ENCODE measurements at places on chromosomes 6 and 20.

GRCh38 chr20:20425823-20426654 is 58.1 kb downstream of the INSM1 start:
- no peak for DNase-seq

DNA sequence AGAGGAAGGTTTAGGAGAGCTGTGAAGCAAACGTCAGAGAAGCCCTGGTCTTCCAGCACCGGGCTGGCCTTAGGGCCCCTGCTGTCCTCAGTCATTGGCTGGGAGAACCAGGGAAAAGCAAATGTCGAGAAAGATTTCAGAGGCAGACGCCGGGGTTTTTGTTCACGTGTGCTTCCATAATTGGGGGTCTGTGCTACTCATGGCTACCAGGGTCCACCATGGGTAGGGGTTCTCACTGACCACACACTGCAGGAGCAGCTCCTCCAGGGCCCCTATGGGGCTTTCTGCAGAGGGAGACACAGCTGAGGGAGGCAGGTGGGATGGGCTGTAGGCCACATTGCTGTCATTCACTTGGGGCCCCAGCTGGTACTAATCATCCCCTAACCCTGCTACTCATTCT is 291.8 kb upstream of the FOXQ1 start:
- no peak for DNase-seq

DNA sequence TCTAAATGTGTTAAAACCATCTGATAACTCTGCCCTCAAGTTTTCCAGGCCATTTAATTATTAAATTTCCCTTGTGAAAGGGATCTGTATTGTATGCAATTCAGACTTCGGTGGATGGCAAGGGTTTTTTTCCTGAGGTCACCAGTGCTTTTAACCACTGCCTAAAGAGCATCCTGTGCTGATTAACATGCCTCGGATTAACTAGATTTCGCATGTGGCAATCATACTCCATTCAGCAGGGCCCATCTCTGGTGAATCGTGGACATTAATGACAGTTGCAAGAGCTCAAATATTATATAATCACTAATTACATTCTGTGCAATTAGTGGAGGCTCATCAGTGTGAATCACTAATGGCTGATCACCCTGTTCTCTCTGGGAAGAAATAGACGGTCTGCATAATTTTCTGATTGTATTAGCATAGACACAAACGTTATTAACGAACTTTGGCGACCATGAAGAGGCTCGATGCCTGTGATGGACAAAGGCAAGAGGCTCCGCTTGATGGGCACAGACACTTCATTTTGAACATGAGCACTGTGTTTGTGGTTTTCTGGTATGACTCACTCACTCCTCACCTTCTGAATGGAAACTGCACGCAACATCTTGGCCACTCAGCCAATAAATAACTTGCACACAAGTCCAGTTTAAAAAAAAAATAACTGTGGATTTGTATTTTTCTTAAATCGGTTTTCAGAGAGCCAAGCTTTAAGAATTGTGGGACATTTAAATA is 31.4 kb downstream of the LINC00237 start:
- no peak for DNase-seq

DNA sequence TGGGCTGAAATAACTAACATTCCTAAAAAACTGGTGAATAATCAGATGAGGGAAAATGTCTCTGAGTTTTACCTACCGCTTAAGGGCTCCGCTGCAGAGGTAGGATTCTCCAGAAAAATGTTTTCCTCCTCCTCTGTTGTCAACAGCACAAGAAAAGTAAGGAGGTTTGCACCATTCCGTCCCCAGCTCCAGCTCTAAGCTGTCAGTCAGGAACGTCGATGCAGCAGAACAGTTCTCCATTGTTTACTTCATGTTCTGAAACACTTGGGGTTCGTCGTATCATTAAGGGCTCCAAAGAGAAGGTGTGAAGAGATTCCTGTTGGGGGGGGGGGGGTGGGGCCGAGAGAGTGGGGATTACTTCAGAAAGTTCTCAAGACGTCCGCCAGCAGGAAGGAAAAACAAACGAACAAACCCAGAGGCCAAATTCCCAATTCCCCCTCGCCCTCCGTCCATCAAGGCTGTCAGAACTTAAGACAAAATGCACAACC is 734 bp downstream of the MMS22L start:
- no peak for DNase-seq

- no peak for DNase-seq
Measured at GRCh38 chr6:150249261-150249660, 106.4 kb downstream of the PPP1R14C start.

DNA sequence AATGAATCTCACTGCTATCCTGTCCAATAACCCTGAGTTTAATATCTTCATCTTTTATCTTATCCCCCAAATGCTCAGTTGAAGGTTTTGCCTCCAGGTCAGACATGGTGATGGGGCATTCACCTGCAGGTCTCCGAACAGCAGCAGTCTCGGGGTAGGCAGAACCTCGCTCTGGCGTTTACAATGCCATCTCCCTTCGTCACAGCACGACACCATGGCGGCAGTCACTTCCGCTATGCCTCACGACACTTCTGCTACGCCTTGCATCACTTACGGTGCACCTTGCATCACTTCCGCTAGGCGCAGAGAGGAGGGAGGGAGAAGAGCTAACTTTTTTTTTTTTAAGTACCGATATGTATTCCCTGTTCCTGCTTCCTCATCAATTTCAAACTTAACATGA is 194.9 kb downstream of the BCAS1 start:
- DNase-seq: no peak

DNA sequence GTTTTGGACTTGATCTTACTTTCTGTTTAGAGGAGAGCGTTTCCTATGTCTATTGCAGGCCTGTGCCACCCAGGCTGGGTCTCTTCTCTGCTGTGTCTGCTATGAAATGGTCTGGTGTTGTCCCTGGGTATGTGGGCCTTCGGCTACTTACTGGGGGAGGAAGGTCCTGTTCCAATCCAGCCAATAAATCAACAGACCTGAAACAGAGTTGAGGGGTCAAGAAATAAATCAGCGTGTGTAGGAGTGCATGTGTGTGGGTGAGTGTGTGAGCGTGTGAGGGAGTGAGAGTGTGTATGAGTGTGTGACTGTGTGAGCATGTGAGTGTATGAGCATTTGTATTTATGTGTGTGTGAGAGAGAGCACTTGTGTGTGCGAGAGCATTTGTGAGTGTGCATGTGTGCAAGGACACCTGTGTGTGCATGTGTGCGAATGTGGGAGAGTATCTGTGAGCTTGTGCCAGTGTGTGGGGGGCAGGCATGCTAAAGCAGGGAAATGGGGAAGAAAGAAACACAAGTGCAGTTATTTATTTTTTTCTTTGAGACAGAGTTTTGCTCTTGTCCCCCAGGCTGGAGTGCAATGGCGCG is 86.3 kb upstream of the PMEPA1 start:
- DNase-seq: no peak

DNA sequence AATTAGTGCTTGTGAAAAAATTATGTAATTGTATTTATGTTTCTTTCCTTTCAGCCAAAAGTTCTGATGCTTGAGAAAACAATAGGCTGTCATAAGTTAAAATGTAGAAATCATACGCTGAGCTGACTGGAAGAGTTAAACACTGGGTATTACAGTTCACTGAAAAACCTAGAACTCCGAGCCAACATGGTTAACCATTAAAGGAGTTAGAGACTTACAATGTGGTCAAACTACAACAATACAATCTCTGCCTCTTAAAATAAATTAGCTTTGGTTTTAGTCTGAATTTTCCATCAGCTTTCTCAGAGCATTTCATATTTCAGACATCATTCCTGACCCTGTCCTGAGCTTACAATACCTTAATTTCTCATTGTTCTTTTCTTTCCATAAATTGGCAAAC is 91.0 kb downstream of the COL12A1 start:
- DNase-seq: no peak

DNA sequence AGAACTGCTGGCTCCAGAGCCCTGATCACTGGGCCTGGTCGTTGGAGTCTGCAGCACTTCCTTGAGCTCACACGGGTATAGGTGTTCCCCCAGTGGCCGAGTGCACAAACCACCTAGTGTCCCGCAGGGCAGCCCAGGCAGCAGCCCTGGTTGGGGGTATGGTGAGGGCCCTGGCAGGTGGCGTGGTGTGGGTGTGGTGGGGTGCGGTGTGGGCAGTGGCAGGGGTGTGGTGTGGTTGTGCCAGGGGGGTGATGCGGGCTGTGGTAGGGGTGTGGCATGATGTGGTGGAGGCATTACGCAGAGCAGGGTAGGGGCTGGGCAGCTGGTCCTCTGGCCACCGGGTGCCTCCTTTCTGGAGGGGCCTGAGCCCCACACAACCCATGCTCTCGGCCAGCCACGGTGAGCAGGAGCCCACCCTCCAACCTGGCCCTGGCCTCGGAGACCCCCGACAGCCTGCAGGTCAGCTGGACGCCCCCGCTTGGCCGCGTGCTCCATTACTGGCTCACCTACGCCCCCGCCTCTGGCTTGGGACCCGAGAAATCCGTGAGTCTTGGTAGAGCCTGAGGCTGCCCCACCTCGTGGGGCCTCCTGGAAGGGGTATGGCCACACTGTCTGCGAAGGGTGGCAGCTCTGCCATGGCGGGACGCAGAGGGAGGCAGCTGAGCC is 20.5 kb downstream of the COL20A1 start:
- no peak for DNase-seq
